Stimulated activated CD8-positive, alpha-beta memory T cell treated with anti-CD3 and anti-CD28 coated beads, Interleukin-4, amount 100 ng/mL, for 1 hour (primary cell): ENCODE measurements at places on chromosomes 2 and 18.

DNA sequence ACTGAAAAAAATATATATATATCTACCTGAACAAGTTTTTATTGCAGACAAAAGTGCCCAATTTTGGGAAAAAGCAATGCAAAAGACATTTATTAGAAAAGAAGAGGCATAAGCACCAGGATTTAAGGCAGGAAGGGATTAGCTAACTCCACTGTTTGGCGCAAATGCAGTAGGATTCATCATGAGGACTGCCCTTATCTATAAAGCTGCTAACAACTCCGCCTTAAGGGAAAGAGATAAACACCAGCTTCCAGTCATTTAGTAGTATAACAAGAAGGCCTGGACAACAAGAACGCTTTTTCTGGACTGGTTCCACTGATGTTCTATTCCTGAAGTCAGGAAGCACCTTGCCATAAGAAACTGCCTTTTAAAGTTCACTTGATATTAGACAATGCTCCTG is 52.9 kb upstream of the FSHR start:
- DNase-seq, result no peak

DNA sequence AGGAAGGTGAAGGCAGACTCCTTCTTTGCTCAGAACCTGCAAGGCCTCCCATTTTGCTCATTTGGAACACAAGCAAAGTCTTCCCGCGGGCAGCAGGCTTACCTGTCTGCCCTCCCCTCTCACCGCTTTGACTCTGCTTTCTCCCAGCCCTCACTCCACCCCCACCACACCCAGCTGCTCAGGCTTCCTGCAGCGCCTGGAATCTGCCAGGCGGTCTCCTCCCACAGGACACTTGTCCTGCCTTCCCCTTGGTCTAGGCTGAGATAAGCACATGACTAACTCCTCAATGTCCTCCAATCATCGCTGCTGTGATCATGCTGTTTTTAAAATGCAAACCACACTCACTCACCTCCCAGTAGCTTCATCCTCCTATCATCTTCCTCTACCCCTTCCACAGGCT is 430.0 kb downstream of the ZNF516 start:
- no peak for DNase-seq

DNA sequence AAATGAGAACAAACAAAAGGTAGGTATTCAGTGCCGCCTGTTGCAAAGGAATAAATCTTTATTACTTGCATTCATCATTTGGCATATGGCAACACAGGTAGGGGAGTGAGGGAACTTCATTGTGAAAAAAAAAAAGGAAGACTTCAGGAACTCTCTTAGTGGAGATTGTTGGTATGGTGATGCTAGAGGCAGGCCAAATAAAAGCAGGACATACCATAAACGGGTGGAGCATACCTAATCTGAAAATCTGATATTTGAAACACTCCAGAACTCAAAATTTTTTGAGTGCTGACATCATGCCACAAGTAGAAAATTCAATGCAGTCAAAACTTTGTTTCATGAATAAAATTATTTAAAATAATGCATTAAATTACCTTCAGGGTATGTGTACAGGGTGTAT is 425.8 kb upstream of the SYT4 start:
- no peak for DNase-seq

GRCh38 chr18:9995631-9996030 is 81.8 kb downstream of the VAPA start:
- no peak for DNase-seq

DNA sequence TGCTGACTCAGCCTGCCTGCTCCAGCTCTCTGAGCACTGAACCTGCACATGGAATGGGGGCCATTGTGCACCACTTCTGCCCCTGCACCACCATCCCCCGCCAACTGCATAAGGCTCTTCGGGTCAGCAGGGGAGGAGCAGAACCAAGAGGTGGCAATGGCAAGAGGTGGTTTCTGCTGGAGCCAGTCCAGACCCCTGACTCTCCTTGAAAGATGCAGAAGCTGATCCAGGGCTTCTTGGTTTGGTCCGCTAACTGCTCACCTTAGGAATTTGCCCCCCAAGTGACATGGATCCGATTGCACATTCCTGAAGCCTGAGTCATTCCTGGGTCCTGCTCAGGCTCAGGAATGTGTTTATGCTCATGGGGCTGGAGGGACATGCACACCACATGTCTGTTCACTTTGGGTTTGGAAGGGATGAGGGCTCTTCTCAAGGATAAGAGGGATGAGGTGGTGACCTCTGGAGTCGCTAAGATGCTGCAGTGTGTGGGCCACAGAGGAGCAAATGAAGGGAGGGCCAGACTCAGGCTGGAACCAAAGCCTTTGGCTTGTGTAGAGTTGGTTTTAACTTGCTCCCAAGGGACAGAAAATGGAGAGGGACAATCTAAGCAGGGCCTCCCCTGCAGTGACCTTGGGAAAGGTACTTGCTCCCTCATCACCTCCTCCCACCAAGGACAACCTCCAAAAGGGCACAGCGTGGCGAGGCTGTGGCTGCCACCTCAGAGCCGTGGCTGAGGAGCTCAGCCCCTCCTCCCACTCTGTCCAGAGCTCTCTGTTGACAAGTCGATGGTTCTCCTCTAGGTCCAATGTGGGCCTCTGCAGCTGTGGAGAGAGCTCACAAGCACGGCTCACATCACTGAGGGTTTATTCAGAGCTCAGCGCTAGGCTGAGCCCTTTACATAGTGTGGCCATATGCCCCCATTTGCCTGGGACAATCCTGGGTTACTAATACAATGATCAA is 66.2 kb downstream of the HS1BP3 start:
- DNase-seq, result no peak

DNA sequence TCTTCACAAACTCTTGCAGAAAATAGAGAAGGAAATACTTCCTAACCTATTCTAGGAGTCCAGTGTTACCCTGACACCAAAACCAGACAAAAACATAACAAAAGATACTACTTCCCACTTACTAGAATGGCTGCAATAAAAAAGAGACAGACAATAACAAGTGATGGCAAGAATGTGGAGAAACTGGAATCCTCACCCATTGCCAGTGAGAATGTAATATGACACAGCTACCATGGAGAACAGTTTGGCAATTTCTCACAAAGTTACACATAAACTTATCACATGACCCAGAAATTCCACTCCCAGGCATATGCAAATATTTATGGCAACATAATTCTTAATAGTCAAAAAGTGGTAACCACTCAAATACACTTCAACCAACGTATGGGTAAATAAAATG is 209.8 kb upstream of the CTAGE1 start:
- DNase-seq, result no peak

DNA sequence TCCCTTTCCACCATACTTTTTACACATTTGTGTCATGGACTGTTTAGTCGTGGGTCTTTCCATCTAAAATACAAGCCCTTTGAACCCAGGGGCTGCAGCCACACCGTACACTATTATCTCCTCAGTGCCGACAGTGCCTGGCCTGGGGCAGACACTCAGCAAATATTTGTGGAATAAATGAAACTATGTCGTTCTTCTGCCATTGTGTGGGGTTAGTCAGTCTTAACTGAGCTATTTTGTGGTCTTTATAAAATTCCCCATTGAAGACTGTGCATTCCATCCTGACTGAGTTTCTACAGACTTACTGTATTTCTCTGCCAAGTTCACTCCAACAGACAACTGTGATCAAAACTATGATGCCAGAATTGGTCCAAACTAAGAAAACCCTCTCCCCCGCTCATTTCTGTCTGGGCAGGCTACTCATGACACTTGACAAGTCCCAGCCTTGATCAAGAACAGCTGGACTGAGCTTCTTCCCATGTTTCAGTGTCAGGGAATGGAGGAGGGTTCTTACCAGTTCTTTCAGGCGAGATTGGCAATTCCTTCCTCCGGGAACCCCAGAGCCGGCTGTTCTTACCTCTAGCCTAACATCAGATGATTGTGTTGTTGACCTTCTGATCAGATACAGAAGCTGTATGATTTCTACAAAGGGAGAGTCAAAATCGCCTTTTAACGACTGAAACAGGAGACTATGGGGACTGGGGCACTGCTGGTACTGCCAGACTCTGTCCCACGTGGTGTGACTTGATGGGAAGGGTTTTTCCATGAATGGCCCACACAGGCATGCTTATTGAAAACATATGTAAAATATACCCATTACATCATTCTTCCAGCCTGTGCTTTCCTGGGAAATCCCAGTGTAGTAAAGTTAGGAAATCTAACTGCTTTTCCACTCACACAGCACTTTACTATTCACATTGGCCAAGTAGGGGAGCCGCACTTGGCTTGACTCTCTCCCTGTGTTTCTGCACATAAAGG is 77.4 kb upstream of the NPAS2 start:
- no peak for DNase-seq

DNA sequence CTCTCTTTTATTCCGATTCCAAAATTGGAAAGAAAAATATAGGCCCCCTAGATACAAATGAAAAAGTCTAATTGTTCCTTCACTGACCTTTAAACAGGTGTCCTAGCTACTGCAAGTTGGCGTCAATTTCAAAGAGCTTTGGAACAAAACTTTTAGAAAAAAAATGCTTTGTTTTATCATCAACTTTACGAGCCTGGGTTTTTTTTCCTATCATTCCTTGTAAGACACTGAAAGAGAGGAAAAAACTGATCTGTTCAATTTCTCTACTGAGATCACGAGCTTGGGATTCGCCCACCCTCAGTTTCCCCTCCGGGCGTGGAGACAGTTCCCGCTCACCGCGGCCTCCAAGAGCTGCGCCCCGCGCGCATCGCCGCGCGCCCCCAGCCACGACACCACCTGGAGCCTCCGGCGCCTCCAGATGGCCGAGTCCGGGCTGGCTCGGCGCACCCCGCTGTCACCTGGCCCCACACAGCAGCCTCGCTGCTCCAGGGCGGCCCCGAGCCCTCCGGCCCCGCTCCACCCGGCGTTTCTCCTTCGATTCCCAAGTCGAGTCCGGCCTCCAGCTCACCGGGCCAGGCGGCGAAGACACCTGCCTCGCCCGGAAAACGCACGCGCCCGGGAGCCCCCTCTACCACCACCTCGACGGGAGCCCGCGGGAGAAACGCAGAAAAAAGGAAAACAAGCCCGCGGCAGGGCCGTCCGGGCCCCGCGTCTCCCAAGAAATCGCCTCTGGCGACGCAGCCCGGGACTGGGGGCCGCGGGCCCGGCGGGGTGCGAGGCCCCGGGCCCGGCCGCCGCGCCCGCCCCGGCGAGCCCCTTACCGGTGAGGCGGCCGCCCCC is 656 bp downstream of the TBC1D8 start:
- no peak for DNase-seq

- DNase-seq, result no peak
These were observed 272.6 kb downstream of the ARHGAP15 start for GRCh38 chr2:143401861-143402260.

DNA sequence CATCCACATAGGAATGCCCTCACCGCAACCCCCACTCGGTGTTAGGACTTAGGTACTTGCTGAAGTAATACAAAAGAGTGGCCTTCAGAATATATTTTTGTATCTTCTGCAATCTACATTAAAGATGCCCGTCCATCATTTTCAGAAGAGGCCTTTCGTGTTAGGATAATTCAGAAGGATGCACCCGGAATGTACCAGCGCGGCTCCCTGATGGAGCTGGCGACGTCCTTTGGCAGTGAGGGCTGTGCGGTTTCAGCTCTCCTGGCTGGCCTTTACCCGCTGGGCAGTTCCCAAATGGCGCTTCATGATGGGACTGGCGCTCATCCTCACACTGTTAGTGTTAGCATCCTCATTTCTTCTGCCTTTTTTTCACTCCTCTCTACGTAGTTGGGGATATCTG is 15.3 kb downstream of the TWIST2 start:
- no peak for DNase-seq

DNA sequence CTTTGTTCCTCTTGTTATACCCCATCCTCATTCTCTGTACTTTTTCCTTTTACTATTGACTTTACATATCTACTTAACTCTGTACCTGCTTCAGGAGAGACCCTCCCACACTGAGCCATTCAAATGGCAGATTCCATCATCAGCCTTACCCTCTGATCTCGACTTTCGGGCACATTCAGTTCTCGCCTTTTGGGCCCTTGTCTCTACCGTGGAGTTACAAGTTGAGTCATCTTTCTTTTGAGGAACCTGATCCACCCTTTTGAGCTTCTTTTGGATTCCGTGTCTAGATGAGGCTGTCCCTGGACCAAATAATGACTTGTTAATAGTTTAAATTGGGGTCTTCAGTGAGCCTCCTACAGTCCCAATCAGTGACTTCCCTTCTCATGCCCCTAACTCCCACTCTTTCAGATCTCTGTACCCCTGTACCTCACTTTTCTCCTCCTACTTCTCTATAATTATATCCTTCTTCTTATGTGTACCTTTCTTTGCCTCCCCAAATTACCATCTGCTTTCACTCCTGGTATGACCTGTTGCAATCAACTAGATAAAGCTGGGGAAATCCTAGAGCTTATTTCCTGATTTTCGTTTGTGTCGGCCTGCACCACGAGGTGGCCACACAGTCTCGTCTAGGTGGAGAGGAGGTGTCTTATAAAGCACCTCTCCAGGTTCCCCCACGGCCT is 17.2 kb downstream of the SP110 start:
- no peak for DNase-seq

DNA sequence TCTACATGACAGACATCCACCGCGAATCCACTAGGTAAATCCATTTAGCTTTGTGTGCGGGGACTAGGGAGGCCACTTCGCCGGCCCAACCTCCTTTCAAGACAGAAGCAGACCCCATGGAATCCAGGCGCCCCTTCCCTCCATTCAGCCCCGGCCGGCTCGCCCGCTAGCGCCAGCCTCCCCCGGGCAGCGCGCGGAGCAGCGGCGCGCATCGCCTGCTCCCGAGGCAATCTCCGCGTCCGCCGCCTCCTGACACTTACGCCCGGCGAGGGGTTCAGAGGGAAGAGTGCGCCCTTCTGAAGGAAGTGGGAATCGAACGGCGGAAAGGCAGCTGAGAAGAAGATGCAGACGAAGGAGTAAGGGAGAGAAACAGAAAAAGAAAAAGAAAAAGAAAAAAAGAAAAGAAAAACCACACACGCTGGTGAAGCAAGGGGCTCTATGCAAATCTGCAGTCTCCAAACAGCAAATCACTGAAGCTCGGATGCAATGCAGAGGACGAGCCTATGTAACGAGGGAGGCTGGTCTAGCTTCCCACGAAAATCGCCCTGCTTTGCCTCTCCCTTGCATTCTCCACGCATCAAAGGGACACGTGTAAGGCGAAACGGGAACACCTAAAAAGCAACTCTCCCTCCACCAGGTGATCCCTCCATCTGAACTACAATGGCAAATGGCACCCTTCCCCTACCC is 684.4 kb downstream of the NRXN1 start:
- no peak for DNase-seq

- no peak for DNase-seq
These were observed 83.0 kb upstream of the MBOAT2 start for GRCh38 chr2:9086465-9086864.

- no peak for DNase-seq
These were observed 2.1 kb downstream of the NABP1 start for GRCh38 chr2:191679818-191680600.

DNA sequence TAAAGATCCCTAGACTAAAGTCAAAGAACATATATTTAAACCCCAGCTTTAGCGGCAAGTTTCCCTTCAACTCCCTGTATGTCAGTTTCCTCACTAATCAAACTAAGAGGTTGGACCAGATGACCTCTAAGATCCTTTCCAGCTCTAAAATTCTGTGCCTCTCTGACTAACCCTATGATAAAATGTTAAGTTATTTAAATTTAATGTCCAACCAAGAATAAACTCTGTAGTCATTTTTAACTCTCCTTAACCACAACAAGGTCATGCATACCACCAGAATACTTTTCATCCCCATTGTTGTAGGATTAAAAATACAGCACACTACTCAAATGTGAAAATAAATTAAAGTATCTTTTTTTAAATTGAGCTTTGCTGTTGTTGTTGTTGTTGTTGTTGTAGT is 5.2 kb upstream of the PDE1A start:
- no peak for DNase-seq

GRCh38 chr2:85826990-85827878 is 61.6 kb downstream of the ST3GAL5 start:
- DNase-seq, result peak; percentile 71

- no peak for DNase-seq
These were observed 128.5 kb downstream of the COPS8 start for GRCh38 chr2:237214030-237214675.
